Activated CD8-positive, alpha-beta memory T cell treated with anti-CD3 and anti-CD28 coated beads for 48 hours (primary cell): ENCODE measurements at places on chromosomes 4 and X.

GRCh38 chr4:53431052-53431451, 53.6 kb downstream of the FIP1L1 start:
- DNase-seq = no peak

- DNase-seq = no peak
These were observed 4.1 kb downstream of the ENPEP start for GRCh38 chr4:110480031-110480549.

GRCh38 chr4:147589586-147589985, 27.6 kb upstream of the TMEM184C start:
- DNase-seq = no peak

- no peak for DNase-seq
These were observed 62.0 kb downstream of the ASMT start for GRCh38 chrX:1676866-1677265.

DNA sequence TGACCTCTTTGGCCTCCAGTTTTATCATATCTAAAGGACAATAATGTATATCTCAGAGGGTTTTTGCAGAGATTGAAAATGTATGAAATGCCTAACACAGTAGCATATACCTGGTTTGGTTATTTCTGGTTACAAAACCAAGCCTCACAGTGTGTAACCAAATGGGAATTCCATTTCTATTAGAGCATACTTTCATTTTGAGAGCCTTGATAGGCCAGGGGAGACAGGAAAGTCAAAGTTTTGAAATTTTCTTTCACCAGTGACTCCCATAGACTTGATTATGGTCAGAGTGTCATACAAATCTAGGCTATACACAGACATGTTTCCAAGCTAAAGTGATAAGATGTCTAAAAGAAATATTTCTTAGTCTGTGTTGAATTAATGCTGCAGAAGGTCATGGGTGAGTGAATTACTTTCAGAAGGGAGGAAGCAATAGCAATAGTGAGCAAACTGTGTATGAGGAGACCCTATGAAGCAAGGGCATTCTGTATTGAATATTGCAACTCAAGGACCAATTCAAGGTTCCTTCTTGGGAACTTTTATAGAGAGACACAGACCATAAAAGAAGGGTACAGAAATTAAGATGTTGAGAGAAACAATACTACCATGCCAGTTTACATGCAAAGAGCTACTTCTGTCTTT, 151.1 kb downstream of the PDE5A start:
- DNase-seq = no peak

DNA sequence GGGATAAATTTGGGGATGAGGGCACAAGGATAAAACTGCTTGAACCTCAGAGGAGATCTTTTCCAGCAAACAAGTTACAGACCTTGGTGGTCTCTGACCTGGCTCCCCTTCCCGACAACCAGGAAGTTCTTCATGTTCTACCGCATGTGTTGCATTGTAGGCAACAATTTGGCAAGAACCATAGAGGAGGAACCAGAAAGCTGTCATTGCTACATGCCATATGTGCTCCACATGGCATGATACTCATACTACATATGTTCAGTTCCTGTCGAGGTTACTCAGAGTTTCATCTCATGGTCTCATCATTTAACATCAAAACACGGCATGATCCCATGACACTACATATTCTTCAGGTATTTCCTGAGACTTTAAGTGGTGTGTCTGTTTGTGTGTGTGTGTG, 235.9 kb downstream of the OR13H1 start:
- no peak for DNase-seq

DNA sequence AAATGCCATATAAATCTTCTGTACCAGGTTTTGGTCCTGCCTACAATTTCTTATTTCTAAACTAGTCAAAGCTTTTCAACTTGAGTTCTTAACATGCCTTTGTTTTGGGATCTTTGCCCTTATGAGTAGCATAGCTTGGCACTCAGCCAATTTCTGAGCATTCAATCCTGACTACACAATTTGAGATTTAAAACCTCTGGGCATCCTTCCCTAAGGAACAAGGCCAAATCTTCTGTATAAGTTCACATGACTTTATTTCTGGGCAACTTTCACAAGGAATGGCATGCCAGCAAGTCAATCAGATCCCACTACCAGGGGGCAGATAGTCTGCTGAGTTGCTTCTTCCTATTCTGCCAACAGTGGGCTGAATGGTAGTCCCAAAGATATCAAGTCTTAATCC, 254.2 kb downstream of the ADAMTS3 start:
- DNase-seq = no peak

DNA sequence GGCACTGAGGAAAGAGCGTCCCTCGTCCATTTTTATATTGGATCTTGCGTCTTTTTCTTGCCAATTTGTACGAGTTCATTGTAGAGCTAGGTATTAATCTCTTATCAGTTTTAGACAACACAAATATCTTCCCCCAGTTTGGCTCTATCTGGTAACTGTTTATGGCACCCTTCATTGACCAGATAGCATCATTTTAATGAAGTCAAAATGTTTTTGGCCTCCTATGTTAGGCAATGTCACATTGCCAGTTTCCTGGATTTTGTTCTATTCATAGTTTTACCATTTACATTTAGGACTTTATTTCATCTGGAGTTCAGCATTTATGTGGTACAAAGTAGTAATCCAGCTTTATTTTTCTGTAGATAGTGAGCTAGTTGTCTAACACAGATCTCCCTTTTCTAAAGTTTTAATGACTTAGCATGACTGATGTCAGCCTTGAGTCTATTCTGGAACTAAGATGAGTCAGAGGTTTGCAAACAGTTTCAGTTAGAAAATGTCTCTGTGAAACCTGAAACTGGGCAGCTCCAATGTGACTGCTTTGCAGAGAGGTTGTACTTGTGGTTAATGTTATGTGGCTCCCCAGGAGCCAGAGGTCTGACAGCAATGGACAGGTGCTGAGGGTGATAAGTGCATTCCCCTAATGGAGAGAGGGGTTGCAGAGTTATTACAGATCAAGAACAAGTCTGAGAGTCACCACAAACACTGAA, 5.3 kb upstream of the STBD1 start:
- DNase-seq = peak; percentile 10

DNA sequence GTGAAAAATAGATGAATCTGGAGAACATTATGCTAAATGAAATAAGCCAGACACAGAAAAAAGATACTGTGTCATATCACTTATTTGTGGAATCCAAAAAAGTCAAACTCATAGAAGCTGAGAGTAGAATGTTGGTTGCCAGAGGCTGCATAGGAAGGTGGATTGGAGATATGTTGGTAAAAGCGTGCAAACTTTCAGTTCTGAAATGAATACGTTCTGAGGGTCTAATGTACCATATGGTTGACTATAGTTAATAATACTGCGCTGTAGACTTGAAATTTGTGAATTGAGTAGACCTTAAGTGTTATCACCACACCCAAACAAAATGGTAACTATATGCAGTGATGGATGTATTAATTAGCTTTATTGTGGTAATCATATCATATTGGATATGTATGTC, 45.0 kb upstream of the UPRT start:
- no peak for DNase-seq

DNA sequence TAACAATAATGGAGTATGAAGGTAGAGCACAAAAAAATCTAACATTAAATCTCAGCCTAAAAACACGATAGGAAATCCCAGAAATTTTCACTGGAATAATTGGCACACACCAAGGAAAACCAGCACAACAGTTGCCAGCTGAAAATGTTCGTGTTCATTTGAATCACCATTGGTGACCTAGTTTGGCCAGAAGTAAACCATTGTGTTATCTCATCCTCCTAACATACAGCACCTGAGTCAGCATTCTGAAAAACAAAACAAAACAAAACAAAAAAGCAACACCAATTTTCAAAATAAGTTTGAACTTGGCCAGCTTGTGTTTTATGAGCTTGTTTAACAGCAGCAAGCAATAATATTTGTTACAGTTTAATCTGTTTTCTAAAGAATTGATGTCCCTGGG, 41.1 kb downstream of the UCHL1 start:
- no peak for DNase-seq

- DNase-seq = no peak
These were observed 609.6 kb upstream of the SPANXN1 start for GRCh38 chrX:144637731-144638130.

GRCh38 chrX:133633950-133634349, 218.7 kb upstream of the GPC4 start:
- DNase-seq = no peak

GRCh38 chr4:88007304-88008121, at the start of gene PKD2:
Gene PKD2 (plus strand): TSS chr4:88007635. CDS start chr4:88007734, 99 bp downstream.
- DNase-seq = peak; percentile 58

DNA sequence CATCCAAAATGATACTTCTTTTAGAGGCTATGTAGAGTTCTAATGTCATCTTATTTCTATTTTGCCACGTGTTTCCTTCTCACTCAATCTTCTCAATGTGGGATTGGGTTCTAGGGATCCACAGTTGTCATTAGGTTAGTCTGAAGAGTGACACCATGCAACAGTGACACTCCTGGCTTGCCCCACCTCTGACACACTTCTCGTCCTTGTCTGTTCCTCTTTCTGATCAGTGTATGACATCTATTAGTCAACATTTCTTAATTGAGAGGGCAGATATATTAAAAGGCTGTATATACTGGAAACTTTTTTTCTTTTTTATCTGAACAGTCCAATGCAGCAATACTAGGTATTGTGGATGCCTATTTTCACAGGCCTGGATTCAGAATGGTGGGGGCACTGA, 67.6 kb upstream of the GYPA start:
- no peak for DNase-seq

DNA sequence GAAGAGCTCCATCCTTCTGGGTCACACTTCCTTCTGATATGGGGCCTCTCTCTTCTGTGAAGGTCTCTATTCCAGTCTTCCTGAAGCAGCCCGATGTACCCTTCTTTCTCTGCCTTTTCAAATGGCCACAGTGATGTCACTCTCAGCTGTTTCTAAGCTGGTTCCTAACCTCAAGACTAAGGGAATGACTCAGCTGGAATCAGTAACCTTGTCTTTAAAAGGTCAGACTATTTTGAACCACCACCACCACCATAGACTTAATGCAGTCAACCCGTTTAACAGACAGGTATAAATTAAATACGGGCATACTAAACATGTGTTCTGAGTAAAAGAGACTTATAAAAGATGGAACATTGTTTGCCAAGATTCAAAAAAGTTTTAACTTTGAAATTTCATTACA, 121.0 kb downstream of the PPA2 start:
- no peak for DNase-seq

DNA sequence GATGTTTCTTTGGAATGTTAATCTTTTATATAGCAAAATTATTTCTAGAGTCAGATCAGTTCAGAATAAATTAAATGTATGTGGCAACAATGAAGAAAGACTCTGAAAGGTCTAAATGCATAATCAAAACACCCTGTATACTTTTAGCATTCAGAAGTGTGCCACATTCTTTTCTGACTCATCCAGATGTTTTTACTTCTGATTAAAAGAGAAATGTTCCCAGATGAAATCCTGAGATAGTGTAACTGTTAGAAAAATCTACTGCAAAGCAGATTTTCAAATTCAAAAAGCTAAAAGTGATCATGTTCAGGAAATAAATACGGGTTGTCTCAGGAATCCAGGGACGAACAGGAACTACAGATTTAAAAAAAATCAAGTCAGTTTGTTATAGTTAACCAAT, 241.4 kb downstream of the GRIA3 start:
- DNase-seq = no peak

DNA sequence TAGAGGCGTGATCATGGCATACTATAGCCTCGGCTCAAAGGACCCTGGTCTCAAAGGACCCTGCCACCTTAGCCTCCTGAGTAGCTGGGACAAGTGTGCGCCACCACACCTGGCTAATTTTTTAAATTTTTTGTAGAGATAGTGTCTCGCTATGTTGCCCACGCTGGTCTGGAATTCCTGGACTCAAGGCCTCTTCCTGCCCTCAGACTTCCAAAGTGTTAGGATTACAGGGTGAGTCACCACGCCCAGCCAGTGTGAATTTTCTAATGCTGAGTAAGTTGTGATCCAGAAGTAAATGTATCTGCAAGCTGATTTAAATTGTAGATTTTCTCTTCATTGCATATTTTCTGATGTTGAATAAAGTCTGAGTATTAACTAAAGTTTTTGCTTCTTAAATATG, 2.6 kb upstream of the ZNF674 start:
- no peak for DNase-seq

- DNase-seq = no peak
These were observed 84.9 kb downstream of the MAML3 start for GRCh38 chr4:140069066-140069465.

DNA sequence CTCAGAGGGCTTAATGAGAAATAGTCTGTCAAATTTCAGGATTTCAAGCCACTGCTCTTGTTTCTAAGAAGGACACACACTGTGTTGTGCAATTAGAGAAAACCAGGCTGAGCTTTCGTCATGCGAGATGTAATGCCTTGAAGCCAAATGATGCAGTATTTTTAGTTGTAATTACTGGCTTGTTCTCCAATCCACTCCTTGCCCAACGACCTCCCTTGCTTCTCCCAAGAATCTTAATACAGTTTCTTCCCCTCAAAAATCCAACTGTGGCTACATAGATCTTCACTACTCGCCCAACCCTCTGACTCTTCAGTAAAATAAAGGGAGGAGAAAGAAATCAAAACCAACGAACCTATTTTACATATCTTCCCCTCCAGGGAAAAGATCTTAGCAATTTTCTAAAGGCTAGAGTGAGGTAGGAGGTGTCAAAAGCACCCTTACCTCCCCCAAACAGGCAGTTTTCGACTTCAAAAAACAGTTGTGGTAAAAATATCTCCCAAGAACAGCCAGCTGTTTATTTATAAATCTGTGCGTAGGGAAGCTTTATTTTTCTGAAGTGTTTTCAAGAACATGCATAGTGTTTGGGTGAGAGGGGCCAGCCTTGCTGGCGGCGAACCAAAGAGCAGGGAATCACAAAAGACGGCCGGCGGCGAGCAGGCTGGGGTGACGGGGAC, 68.7 kb downstream of the MGST2 start:
- no peak for DNase-seq

- DNase-seq = no peak
These were observed 83.6 kb downstream of the ANAPC10 start for GRCh38 chr4:145014365-145014764.

DNA sequence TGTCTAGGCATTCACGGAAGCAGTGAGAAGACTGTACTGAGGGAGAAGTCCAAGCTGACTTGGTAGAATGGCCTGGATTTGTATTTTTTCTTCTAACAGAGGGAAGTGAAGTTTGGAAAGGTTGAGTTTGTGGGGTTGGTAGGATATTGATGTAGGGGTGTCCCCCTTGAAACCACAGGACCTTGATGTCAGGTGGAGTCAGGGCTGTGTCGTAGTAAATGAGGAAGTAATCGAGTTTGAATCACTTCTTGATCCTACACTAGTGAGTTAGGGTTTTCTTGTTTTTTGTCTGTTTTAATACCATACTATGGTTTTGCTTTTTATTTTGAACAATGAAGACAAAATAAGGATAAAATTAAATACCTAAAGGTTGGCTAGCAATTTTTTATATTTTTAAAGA, 30.1 kb upstream of the ANAPC4 start:
- DNase-seq = no peak

GRCh38 chr4:2275546-2276251, 13.8 kb upstream of the MXD4 start:
- no peak for DNase-seq

DNA sequence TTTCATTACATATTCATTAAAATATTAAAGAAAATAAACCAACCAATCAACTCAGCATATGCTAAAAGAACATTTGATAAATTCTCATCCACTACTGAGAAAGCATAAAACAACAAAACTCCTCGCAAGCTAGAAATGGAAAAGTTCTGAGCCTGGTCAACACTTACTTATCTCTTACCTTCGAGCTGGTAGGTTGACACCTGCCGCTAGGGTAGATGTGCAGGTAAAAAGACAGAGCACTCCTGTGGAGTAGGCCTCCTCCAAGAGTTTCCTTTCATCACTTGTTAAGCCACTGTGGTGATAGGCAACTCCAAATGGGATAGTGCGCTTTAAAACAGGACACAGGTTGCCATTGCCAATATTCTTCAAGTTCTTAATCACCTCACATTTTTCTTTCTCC, 18.9 kb downstream of the HELQ start:
- no peak for DNase-seq
